Upper lobe of right lung (tissue), 1 donor: ENCODE measurements at places on chromosomes 11 and 22. TPM values are rescaled to one million over a fixed set of nuclear protein-coding genes. Genes with fewer than 3 reads are reported as not detected.

Gene SYT9
- total RNA-seq = 0.14 TPM

Gene OR52N4
- total RNA-seq = 0.93 TPM

DNA sequence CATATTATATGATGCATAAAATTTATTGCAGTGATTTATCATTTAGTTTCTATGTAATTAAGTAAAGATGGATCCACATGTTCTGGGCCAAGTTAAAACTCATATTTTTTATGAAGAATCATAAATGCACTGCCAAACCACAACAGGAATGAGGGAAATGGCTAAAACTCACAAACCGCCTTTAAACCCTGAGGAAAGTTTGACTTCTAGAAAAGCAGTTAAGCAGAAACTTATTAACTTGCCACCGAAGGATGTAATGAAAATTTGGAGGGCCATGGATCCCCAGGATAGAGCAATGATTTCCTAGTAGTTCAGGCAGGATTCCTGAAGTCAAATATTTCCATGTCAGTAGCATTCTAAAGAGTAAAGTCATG lies 218.3 kb upstream of the CTSC start:
- no peak for DNase-seq
- no peaks in the 10 kb centered on the region for H3K36me3 ChIP-seq
- no peaks in the 10 kb centered on the region for H3K4me1 ChIP-seq
- H3K27me3 ChIP-seq = no peaks in the 10 kb centered on the region
- no peak overlapping the region for H3K4me3 ChIP-seq

DNA sequence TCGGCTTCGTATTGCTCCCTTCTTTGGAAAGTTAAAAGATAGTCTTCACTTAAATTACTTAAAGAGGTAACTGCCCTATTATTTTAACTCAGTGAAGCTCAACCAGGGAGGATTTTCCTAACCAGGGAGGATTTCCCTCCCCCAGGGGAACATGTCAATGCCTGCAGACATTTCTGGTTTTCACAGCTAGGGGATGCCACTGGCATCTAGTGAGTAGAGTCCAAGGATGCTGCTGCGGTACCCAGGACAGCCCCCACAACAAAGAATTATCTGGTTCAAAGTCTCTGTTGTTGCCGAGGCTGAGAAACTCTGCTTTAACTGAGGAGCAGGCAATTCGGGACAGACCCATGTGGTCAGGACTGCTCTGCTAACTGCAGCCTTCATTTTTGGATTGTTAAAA lies 82.2 kb downstream of the DEPDC5 start:
- peaks cover 74% of the 10 kb centered on the region for H3K36me3 ChIP-seq
- DNase-seq = no peak
- H3K4me1 ChIP-seq = no peaks in the 10 kb centered on the region
- no peaks in the 10 kb centered on the region for H3K27me3 ChIP-seq

DNA sequence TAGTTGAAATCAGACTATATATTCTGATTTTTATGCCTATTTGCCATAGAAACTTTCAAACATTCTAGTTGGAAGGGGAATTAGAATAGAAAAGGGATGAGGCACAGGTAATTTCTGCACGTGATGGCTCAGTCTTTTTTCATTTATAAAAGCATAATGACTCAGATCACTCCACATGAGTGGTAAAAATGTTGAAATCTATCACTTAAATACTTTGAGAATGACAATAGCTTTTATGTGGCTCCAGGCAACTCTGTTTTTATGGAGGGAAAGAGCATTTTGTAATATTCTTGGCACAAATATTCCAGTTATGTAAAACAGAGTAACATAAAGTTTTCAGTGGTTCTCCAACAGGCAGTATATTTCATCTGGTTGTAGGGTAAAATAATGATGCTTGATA lies 5.9 kb upstream of the MMP3 start:
- no peak for DNase-seq
- H3K4me1 ChIP-seq = no peaks in the 10 kb centered on the region
- H3K36me3 ChIP-seq = no peaks in the 10 kb centered on the region
- no peak overlapping the region for H3K27ac ChIP-seq

Gene CNIH2
- 1.6 TPM for total RNA-seq

GRCh38 chr11:118545533-118545932 lies 14.5 kb downstream of the TMEM25 start:
- no peak overlapping the region for H3K27ac ChIP-seq
- no peak overlapping the region for H3K4me3 ChIP-seq
- no peak for DNase-seq
- no peaks in the 10 kb centered on the region for H3K4me1 ChIP-seq
- no peaks in the 10 kb centered on the region for H3K27me3 ChIP-seq

GRCh38 chr22:41405588-41405987 lies 23.8 kb downstream of the TEF start:
- H3K36me3 ChIP-seq = no peaks in the 10 kb centered on the region
- H3K4me3 ChIP-seq = no peak overlapping the region
- no peaks in the 10 kb centered on the region for H3K27me3 ChIP-seq
- peaks cover 26% of the 10 kb centered on the region for H3K4me1 ChIP-seq
- no peak for DNase-seq

GRCh38 chr11:92249156-92249753 lies 24.6 kb downstream of the FAT3 start:
- H3K4me3 ChIP-seq = no peak overlapping the region
- no peak for DNase-seq

GRCh38 chr22:36234213-36234612 lies 5.1 kb downstream of the APOL2 start:
- H3K27ac ChIP-seq = no peak overlapping the region
- DNase-seq = no peak
- H3K4me1 ChIP-seq = peaks cover 48% of the 10 kb centered on the region
- H3K36me3 ChIP-seq = peaks cover 46% of the 10 kb centered on the region
- no peak overlapping the region for H3K4me3 ChIP-seq
- H3K27me3 ChIP-seq = no peaks in the 10 kb centered on the region

DNA sequence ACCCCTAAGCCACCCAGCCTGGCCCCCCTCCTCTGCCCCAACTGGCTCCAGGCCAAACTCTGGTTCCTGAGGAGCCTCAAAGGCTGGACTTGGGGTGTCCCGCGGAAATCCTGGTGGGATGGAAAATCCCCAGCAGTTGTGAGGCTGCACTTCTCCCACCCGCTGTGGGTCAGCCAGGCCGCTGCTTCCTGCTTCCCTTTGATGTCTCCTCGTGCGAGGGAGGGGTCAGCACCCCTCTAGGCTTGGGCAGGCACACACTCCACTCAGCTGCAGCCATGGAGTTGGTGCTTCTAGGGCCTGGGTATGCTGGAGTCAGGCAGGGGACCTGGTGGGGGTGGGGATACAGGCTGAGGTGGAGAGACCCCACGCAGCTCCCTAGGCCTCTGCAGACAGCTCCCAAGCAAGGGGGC lies 12.0 kb downstream of the KCNQ1OT1 start:
- DNase-seq = peak; percentile 60
- no peaks in the 10 kb centered on the region for H3K27me3 ChIP-seq
- no peak overlapping the region for H3K4me3 ChIP-seq
- no peaks in the 10 kb centered on the region for H3K36me3 ChIP-seq

DNA sequence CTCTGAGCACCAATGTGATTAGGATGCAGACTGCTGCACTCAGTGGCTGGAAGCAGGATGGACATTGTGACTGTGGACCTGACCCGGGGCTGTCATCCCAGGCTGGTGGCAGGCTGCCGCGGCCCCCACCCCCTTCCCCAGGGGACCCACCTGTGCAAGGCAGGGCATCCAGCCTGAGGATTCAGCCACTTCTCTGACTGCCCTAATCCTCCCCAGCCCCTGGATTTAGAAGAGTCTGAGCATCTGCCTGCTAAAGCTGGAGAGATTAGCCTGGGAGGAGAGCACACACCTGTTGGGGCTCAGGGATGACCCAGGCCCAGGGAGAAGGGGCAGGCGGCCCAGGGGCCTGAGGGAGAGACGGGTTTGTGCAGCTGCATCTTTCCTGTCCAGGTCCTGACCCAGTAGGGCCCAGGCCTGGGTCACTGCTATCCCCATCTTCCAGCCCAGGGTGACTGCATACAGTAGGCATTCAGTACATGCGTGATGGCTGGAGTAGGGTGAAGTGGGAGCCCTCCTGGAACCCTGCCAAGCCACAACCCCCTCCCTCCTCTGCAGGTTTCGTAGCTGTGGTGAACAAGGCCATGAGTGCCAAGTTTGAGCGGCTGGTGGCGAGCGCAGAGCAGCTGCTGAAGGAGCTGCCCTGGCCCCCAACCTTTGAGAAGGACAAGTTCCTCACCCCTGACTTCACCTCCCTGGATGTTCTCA lies 12.1 kb downstream of the DPP3 start:
- H3K27me3 ChIP-seq = no peaks in the 10 kb centered on the region
- no peaks in the 10 kb centered on the region for H3K4me1 ChIP-seq
- no peak overlapping the region for H3K27ac ChIP-seq
- H3K36me3 ChIP-seq = peaks cover 56% of the 10 kb centered on the region

- H3K27me3 ChIP-seq = no peaks in the 10 kb centered on the region
- no peak overlapping the region for H3K4me3 ChIP-seq
- no peak for DNase-seq
These were observed 46.4 kb upstream of the MN1 start for GRCh38 chr22:27848005-27848404.

- H3K4me1 ChIP-seq = no peaks in the 10 kb centered on the region
- peak; percentile 71 for DNase-seq
- no peaks in the 10 kb centered on the region for H3K27me3 ChIP-seq
- no peak overlapping the region for H3K27ac ChIP-seq
- H3K4me3 ChIP-seq = no peak overlapping the region
These were observed 124.4 kb downstream of the CTTN start for GRCh38 chr11:70522593-70523311.

DNA sequence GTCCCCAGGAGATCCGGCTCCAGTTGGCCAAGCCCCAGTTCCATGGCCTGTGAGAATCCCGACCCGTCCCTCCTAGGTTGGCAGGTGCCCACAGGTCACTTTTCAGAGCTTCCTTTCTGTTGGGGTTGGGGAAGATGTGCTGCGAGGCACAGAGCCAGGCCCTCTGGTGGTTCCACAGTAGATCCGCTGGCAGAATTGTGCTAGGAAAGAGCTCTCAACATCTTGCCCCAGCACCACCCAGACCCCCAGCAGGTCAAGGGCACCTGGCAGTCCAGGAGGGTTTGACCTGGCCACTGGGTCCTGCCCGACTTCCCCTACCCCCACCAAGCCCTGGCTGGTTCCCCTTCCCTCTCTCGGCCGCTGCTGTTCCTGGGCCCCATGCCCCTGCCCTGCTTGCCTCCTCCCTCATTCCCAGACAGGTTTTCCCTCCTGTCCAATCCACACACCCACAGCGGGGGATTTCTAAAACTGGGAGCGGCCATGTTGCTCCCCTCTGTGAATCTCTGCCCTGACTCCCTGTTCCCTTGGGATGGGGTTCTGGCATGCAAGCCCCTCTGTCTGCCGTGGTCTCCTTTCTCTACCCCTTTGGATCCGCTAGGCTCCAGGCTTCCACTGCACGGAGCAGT lies 26.2 kb upstream of the GCAT start:
- no peak overlapping the region for H3K27ac ChIP-seq
- H3K4me3 ChIP-seq = no peak overlapping the region
- no peaks in the 10 kb centered on the region for H3K36me3 ChIP-seq
- no peak for DNase-seq
- H3K4me1 ChIP-seq = no peaks in the 10 kb centered on the region
- H3K27me3 ChIP-seq = no peaks in the 10 kb centered on the region

Gene IGLL5
- total RNA-seq = 12.3 TPM

Gene SLC35E4
- 2.9 TPM for total RNA-seq

Gene GTF2H1
- 40.8 TPM for total RNA-seq

Gene SLC22A25
- total RNA-seq = not detected

GRCh38 chr11:7220636-7221035 lies 31.1 kb upstream of the SYT9 start:
- H3K36me3 ChIP-seq = no peaks in the 10 kb centered on the region
- no peaks in the 10 kb centered on the region for H3K27me3 ChIP-seq
- no peak for DNase-seq
- no peak overlapping the region for H3K27ac ChIP-seq

Gene MS4A1
- 1.3 TPM for total RNA-seq

- H3K4me1 ChIP-seq = no peaks in the 10 kb centered on the region
- no peak overlapping the region for H3K4me3 ChIP-seq
- no peak overlapping the region for H3K27ac ChIP-seq
- DNase-seq = no peak
- peaks cover 32% of the 10 kb centered on the region for H3K36me3 ChIP-seq
- no peaks in the 10 kb centered on the region for H3K27me3 ChIP-seq
These were observed 31.7 kb upstream of the GCAT start for GRCh38 chr22:37775785-37776638.

Gene CRY2
- total RNA-seq = 54.2 TPM

DNA sequence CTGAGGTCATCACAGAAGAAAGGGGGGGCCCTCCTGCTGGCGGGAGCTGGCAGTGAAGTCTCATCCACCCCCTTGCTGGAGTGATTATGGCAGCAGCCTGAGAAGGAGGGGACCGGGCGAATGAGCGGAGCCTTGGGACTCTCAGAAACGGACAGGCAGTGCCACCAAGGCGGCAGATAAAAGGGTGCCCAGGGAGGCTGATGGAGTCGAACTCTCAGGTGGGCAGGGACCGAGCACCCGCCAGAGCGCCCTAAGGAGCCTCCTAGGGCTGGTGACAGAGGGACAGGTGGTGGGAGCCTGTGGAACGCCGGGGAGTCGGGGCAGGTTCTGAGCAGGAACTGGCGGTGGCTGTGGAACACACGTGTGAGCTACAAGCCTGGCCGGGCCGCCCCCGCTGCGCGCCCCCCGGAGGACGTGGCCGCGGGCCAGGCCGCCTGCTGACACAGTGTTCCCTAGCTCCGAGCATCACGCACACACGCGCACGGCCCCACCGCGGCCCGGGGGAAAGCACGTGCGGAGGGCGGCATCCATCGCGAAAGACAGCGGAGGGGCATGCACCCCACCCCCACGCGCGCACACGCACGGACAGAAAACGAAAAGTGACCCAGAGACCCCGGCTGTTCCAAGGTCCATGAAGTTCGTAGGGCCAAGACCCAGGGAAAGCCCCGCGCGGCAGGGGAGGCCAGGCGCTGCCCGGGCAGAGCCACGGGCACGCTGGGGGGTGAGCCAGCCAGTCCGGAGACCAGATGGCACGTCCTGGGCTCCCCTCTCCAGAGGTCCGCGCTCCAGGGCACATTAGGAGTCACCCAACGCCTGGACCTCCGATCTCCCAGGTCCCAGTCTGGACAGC lies 1.0 kb downstream of the VWCE start:
- DNase-seq = peak; percentile 70
- peak overlapping the region; percentile 53 for H3K4me3 ChIP-seq
- no peak overlapping the region for H3K27ac ChIP-seq
- peaks cover 11% of the 10 kb centered on the region for H3K27me3 ChIP-seq
- peaks cover 13% of the 10 kb centered on the region for H3K36me3 ChIP-seq

Gene UVRAG
- 31.0 TPM for total RNA-seq

DNA sequence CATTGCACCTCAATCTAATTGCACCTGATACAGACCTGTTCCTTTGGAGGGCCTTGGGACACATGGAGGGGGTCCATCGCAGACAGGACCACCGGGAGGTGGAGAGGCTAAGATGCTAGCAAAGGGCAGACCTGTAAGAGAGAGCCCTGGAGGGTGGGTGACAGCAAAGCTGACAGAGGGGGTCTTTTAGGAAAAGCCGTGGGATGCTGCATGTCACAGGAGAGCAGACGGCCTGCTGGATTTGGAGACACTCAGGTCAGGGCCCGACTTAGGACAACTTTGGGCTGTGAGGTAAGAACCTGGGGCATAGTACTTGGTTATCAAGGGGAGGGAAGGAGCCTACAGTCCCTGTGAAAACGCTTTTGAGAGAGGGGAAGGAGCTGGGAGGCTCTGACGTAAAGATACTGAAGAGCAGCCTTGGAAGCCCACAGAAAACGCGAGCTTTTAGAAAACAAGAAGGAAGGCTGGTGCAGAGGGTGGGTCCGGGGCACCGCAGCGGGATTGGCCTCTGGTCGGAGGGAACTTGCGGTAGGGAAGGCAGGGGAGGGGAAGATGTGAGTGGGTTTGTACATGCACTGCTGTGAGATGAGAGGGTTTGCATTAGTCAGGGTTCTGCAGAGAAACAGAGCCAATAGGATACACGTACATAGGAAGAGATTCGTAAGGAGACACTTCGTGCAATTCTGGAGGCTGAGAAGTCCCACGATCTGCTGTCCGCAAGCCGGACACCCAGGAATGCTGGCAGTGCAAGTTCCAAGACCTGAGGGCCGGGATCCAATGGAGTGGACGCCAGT lies 868.5 kb downstream of the TBC1D22A start:
- H3K36me3 ChIP-seq = no peaks in the 10 kb centered on the region
- H3K27me3 ChIP-seq = peaks cover 17% of the 10 kb centered on the region
- no peak overlapping the region for H3K4me3 ChIP-seq
- H3K4me1 ChIP-seq = no peaks in the 10 kb centered on the region
